ENCODE measurements at places on chromosomes 13 and 19.

GRCh38 chr19:33795370-33796163 is 1.1 kb upstream of the KCTD15 start:
- peak overlapping the region; percentile 90 for H3K27ac ChIP-seq
- H3K27me3 ChIP-seq = peaks cover 11% of the 10 kb centered on the region
- H3K4me3 ChIP-seq = peak overlapping the region; percentile 85
- peak; percentile 93 for DNase-seq

DNA sequence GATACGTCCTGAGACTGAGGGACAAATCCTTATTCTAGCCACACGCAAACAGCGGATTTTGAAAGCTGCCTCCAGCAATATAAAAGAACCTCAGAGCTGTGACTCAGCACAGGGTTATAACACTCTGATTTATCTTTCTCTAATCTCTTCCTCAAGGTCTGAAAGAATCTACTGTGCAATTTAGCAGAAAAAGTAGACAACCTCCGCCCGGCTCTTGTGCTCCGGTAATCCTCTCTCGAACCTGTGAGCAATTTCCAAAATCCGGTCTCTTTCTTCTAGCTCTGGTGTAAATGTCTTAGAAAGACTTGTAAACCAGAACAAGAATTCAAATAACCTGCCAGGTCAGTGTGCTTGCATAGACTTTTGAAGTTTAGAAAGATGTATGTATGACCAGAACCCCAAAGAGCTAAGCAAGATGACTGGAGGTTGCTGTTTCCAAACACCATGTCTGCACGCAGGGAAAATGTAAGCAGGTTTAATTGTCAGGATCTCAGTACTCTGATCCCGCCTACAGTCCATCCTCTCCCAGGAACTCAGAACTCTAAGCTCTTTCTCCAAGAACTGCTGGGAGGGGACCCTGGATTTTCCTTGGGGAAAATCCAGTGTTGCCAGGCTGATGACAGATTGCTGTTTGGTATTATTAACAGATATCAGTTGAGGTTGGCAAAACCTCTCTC is 338.1 kb downstream of the RFC3 start:
- H3K27ac ChIP-seq = no peak overlapping the region
- H3K27me3 ChIP-seq = peaks cover 4% of the 10 kb centered on the region
- DNase-seq = no peak

GRCh38 chr13:112643759-112644459 is 45.9 kb upstream of the ATP11A start:
- H3K4me1 ChIP-seq = peaks cover 16% of the 10 kb centered on the region
- DNase-seq = no peak
- H3K4me3 ChIP-seq = no peak overlapping the region
- peaks cover 25% of the 10 kb centered on the region for H3K27me3 ChIP-seq
- H3K36me3 ChIP-seq = no peaks in the 10 kb centered on the region
- no peak overlapping the region for H3K27ac ChIP-seq

DNA sequence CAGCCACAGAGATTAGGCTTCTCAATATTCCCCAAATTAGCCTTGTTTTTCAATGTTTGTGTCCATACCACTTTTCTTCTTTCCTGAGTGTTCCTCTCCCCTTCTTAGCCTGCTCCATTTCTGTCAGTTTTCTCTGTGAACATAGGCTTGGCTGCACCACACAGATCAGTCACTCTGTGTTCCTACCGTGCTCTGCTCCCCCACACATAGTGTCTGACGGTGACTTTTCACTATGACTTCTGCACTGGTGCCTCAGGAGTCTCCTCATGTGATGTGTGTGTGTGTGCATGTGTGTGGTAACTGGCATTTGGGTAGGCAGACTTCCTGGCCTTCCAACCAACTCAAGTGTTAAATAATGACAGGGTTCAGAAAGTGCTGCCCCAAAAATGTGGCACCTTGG is 47.9 kb upstream of the MYCBP2 start:
- H3K27ac ChIP-seq = no peak overlapping the region
- no peak for DNase-seq
- H3K4me1 ChIP-seq = no peaks in the 10 kb centered on the region
- H3K36me3 ChIP-seq = no peaks in the 10 kb centered on the region
- no peak overlapping the region for H3K4me3 ChIP-seq
- H3K27me3 ChIP-seq = peaks cover 7% of the 10 kb centered on the region

DNA sequence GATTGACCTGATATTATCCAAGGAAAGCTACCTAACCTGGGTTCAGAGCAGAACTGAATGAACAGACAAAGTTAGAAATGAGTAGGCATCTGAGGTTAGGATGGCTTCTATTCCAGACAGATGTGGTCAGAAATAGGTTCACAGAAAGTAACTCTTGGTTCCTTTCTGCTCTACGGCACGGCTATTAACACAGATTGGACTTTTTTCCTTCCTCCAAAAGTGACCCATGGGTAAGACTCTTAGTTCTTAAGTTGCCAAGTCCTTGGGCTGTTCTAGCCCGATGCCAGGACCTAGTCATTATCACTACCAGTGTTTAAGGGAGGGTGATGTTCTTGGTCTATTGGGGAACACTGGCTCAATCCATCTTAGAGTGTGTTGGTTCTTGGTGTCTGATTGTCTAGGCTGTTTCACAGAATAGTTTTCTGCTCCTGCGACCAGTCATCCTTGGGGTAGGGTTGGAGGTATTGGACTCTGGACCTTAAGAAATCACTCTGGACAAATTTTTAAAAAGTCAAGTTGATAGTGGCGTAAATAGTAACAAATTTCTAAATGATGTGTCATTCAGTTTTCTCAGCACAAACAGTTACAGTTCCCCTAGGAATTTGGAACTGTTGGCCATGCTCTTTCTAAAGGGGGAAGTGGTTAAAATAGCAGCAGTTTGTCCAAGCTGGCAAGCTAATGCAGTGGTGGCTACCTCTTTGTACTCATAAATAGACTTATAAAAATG is 60.1 kb upstream of the MYCBP2 start:
- no peak overlapping the region for H3K4me3 ChIP-seq
- no peaks in the 10 kb centered on the region for H3K4me1 ChIP-seq
- H3K36me3 ChIP-seq = no peaks in the 10 kb centered on the region
- no peak overlapping the region for H3K27ac ChIP-seq
- no peak for DNase-seq

DNA sequence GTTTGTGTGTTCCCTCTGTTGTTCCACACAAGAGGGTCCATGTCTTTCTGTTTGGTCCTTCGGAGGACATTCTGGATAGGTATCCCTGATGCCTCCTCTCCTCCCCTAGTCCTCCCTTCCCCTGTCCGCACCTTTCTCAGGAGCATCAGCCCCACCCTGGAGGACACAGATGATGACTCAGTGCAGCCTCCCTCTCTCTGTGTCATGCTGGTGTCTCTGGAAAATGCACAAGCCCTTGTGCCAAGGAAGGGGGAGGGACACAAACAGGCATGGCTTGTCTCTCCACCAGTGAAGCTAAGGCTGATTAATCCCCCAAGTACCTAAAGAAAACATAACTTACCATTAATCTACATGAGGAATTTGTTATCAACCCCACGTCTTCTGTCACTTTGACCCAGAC is 16.2 kb upstream of the TNFRSF19 start:
- no peak for DNase-seq
- H3K36me3 ChIP-seq = no peaks in the 10 kb centered on the region
- H3K4me1 ChIP-seq = peaks cover 15% of the 10 kb centered on the region
- no peak overlapping the region for H3K4me3 ChIP-seq
- H3K27ac ChIP-seq = no peak overlapping the region
